ENCODE measurements at places on chromosomes 7 and 10. TPM values are rescaled to one million over a fixed set of nuclear protein-coding genes. Genes with fewer than 3 reads are reported as not detected.
A peak's percentile ranks its signal among the peaks of the same experiment; 100 is the strongest.

GRCh38 chr10:3248526-3249306, 76.1 kb upstream of the PITRM1 start:
- peak; percentile 81 for DNase-seq

GRCh38 chr7:137789215-137789882, 57.4 kb downstream of the DGKI start:
- no peak for DNase-seq

DNA sequence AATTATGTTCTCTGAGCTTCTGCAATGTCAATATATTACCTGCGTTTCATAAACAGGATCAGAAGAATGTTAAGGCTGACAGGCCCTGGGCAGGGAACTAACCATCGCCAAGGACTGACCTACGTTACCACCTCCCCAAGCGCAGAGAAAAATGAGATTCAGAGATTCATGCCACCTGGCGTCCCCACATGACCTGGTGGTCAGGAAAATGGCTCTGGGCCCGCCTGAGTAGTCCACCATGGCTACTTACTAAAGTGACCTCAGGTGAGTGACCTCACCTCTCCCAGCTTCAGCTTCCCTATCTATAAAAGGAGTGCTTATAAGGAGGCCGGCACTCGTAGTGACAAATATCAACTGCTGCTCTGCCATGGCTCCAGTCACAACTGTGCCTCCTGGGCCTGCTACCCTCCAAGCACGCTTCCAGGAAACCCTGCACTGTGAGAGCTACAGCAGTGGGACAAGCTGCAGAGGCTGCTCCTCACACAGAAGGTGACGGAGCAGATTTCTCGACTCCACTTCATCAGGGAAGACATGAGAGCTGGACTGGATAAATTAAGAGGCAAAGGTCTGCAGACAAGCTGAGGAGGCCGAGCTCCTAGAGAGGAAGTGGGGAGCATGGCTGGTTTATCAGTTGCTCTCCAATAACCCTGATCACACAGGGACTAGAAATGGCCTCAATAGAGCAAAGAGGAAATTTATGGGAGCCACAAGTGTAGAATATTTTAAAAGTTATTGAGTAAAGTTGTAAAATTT, 103.0 kb downstream of the RNF216 start:
- DNase-seq = no peak

- no peak for DNase-seq
Observed at GRCh38 chr7:74230446-74231231, 20.8 kb downstream of the LAT2 start.

- no peak for DNase-seq
Observed at GRCh38 chr10:76981251-76981650, 656.4 kb downstream of the KCNMA1 start.

CDH23 gene
- polyA plus RNA-seq = not detected

DNA sequence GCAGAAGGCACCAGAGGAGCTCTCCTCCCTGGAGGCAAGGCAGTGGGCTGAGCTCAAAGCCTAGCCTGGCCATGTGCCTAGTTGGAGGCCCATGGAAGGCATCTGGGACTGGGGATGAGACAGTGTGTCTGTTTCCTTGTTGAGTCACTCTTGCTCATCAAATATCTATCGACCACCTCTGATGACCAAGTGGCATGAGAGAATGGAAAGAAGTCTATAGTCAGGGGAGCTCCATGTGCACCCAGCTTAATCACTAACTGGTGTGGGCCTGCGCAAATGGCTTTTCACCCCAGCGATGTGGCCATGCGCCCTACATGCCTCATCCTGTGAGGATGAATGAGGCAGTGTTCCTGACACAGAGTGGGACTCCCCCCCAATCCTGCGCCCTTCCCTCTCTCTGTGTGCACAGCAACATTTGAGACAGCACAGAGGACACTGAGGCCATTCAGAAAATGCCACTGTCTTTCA, 229.9 kb downstream of the RPS24 start:
- no peak for DNase-seq

SFXN2 gene
- 9.8 TPM for polyA plus RNA-seq

GRCh38 chr7:71238581-71239295, 106.8 kb downstream of the GALNT17 start:
- no peak for DNase-seq

DNA sequence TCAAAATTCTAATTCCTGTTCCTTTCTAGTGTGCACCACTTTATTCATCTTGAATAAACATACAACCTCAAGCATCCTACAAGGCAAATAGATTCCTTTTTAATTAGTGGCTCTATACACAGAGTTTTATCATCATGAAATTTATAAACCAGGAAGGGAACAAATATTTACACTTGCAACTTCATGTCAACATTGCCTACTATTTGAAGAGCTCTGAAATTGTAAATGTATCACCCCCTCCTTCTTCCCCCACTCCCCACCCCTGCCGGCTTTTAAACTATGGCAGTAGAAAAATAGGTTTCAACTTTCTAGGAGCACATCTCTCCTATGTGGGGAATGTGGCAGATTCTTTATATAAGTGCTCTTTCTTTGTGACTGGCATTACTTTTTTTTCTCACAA, 49.6 kb downstream of the KAT6B start:
- no peak for DNase-seq

VIPR2 gene
- not detected for polyA plus RNA-seq

LRIT1 gene
- polyA plus RNA-seq = not detected

DNA sequence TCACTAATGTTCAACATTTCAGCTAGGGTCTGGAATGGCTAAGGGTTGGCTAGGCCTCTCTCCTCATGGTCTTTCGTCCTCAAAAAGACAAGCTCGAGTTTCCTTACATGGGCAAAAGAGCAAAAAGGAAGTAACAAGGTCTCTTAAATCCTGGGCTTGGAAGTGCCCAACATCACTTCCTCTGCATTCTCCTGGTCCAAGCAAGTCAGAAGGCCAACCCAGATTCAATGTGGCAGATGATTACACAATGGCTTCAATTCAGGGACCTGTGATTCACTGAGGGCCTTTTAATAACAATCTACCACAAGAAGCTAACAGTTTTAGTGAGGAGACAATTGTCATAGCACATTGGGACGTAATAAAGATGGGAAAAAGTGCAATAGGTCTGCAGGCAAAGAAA, 4.4 kb upstream of the NUP205 start:
- DNase-seq = no peak

BLNK gene
- not detected for polyA plus RNA-seq

CUZD1 gene
- 1.4 TPM for polyA plus RNA-seq

DNA sequence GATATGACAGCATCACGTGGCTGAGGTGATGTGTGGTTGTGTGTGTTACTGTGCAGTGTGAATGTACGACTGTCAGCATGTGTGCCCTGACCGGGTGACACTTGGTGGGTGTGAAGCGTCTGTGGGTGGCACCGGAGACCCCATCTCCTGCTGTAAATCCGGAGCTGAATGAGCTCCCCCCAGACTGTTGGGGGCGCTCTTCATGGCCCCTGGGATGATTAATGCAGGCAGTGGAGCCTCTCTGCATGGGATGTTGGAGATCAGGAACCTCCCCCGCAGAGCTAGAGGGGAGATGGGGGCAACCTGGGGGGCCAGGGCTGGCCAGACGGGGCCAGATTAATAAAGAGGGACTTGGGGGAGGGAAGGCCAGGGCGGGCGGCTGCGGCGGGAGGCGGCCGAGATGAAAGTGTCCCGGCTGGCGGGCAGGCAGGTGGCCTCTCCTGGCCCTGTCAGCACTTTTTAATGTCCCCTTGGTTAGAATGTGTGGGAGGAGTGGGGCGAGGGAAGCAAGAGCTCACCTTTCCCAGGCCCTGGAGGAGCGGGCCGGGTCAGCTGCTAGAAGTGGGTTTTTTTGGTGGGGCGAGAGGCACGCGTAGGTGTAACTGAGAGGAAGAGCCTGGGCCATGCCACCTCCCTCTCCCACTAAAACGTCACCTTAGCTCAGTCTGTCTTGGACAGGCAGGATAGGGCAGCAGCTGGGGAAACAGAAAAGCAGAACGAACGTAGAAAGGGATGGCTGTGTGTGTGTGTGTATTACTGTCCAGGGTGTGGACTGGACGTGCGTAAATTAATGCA, 34.1 kb downstream of the HIF1AN start:
- no peak for DNase-seq

ACTL6B gene
- not detected for polyA plus RNA-seq

GRCh38 chr7:81447351-81447952, 322.4 kb downstream of the HGF start:
- DNase-seq = peak; percentile 14

- DNase-seq = no peak
Observed at GRCh38 chr10:116826803-116827202, 22.5 kb upstream of the ENO4 start.

- DNase-seq = no peak
Observed at GRCh38 chr10:45374350-45375052, 485 bp downstream of the ALOX5 start.

PSMG3 gene
- polyA plus RNA-seq = 49.7 TPM

GRCh38 chr7:149686011-149686410, 87.4 kb downstream of the ZNF467 start:
- no peak for DNase-seq

CUL1 gene
- polyA plus RNA-seq = 18.9 TPM

GRCh38 chr10:36634916-36635315, 490.5 kb upstream of the ANKRD30A start:
- peak; percentile 64 for DNase-seq

DNA sequence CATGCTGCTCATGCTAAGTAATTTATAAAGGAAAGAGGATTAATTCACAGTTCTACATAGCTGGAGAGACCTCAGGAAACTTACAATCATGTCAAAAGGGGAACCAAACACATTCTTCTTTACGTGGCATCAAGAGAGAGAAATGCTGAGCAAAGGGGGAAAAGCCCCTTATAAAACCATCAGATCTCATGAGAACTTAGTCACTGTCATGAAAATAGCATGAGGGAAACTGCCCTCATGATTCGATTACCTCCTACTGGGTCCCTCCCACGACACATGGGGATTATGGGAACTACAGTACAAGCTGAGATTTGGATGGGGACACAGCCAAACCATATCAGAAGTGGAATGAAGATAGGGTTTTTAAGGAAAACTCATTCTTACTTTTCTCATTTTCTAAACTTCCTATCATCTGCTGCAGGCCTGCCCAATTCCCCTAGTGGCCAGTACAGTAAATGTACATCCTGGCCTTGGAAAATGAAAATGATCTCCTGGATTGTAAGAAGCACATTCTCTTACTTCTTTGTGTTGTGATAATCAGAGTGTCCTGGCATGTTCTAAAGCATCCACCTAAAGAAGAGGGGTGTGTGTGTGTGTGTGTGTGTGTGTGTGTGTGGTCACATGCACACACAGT, 421.5 kb downstream of the LRMDA start:
- no peak for DNase-seq

DNA sequence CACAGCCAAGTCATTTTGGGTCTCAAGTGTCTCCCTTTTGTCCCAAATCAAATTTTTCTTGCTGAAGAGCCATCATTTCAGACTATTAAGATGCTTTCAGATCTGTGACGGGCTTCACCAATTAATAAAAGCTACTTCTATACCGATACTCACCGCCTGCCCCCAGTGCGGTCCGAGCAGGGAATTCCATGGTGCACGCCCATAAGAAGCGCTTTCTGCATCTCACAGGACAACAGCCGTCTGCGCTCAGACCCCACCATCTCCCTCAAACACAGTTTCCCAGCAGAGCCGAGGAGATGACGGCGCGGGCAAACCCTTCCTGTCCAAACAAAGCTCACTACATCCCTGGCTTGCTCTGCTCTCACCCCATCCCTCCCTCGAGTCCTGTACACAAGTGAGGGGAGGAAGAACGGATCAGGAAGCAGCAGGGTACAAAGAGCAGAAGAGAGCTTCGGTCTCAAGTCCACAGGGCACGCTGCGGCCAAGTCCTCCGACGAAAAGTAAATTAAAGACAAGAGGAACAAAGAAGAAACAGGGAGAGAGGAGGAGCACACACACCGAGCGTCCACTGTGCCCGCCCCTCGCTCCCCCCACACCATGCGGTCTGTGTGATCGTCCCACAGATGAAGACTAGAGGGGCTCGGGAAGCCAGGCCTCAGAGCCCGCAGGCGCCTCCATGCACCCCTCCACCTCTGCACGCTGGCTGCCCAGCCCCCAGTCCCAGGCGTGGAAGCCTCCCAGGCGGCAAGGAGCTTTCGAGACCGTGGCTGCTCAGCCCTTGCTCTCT, 121.9 kb downstream of the MAD1L1 start:
- DNase-seq = peak; percentile 71

DNA sequence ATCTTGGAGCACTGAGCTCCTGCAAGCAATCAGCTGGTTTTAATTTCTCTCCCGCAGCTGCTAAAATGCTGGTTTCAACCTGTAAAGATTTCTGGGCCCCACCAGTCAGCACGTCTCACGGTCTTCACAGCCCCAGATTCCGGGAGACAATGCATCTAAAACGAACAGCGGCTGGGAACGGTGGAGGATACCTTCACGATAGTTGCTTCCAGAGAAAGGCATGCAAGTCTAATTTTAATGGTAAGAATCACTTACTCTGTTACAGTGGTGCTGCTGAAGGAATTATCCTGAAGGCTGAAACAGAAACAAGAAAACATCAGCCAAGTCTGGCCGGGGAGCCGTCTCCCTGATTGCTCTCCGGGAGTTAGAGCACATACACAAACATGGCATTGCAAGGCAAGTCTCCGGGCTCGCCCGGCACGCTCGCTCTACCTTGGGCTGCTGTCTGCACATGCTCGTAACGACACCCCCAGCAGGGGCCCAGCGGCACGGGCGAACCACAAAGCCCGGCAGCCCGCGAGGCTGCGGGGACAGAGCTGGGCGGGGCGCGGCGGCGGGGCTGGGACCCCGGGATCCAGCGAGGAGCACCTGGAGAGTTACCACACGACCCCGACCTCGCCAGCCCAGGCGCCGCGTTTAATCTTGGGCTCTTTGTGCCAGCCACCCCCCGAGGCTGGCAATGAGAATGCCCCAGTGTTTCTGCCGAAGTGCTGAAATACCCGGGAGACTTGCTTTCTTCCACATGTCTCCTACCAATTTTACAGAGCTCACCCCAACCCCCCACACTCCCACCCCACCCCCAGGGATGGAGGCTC, at the start of gene FAM13C:
Gene FAM13C (minus strand): TSS at position 406 of the 815 bp plus-strand sequence. CDS start 89 bp downstream, at position 317.
- peak; percentile 42 for DNase-seq

MRLN gene
- not detected for polyA plus RNA-seq

MPP7 gene
- polyA plus RNA-seq = 0.17 TPM

DNA sequence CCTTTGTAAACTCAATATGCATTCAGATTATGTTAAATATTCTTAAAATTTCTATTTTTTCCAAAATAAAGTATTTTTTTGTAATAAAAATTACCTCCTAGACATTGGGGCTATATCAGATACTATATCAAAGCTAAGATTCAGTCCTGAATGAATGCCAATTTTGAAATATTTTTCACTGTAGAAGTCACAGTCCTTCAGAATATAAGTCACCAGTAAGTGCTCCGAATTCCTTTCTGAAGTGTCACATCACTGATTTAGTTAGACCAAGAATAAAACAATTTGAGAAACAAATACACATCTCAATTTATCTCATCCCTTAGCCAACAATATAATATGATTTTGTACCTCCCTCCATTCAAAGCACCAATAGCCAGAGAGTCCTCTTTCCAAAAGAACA, 33.9 kb upstream of the GSAP start:
- no peak for DNase-seq

DNA sequence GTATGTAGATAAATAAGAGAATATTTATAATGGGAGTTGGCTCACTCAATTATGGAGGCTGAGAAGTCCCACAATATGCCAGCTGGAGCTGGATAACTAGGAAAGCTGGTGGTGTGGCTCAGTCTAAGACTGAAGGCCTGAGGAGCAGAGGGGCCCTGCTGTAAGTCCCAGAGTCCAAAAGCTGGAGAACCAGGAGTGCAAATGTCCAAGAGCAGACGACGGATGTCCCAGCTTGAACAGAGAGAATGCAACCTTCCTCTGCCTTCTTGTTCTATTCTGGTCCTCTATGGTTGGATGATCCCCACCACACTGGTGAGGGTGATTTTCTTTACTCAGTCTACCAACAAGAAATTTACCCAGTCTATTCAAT, 13.2 kb downstream of the IL2RA start:
- no peak for DNase-seq

PDE6C gene
- polyA plus RNA-seq = not detected

- no peak for DNase-seq
Observed at GRCh38 chr7:109611656-109612055, 1042.0 kb downstream of the DNAJB9 start.

Data from endothelial cell of umbilical vein (primary cell).